ENCODE measurements at places on chromosomes 3 and 15. TPM values are rescaled to one million over a fixed set of nuclear protein-coding genes. Genes with fewer than 3 reads are reported as not detected.

TM6SF1 gene
- 11.2 TPM for total RNA-seq

ONECUT1 gene
- not detected for total RNA-seq

CIP2A gene
- 5.2 TPM for total RNA-seq

HESX1 gene
- 3.6 TPM for total RNA-seq

SYNPR gene
- not detected for total RNA-seq

FMN1 gene
- 21.8 TPM for total RNA-seq

ST3GAL6 gene
- total RNA-seq: 9.2 TPM

LRRIQ4 gene
- not detected for total RNA-seq

GRCh38 chr3:69388241-69388640 lies 2.4 kb upstream of the FRMD4B start:
- H3K36me3 ChIP-seq: no peaks in the 10 kb centered on the region
- no peaks in the 10 kb centered on the region for H3K4me1 ChIP-seq
- DNase-seq: no peak
- H3K27ac ChIP-seq: no peak overlapping the region

DNA sequence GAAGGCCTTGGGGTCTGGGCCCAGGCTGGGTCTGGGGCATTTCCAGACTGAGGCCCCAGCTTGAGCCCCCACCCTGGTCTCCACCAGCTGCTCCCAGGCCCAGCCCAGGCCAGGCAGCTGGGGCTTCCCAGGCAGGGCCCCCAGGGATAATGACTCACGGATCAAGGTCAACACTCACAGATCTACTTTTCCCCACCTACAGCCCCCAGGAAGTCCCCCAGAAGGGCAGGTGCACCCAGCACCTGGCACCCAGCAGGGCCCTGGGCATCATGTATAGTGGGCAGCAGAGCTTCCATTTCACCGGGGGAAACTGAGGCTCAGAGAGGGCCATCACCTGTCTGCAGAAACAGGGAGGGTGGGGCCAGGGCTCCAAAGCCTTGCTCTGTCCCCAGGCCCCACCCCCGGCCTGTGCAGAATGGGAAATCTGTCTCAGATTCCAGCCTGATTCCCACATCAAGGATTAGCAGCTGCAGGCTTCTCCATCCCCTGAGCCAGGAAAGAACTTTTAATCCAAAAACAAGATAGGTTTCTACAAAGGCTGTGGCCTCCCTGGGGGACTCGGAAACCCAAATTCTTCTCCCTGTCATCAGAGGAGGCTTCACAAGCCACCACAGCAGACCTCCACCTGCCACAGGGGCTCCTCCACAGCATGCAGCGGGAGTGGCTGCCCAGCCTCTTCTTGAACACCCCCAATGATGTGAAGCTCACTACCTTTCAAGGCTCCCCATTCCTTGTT lies 49.8 kb downstream of the IQSEC1 start:
- DNase-seq: no peak
- no peak overlapping the region for H3K27ac ChIP-seq
- H3K36me3 ChIP-seq: no peaks in the 10 kb centered on the region
- H3K4me3 ChIP-seq: no peak overlapping the region
- no peaks in the 10 kb centered on the region for H3K27me3 ChIP-seq

GRCh38 chr3:197189623-197190022 lies 108.8 kb downstream of the DLG1 start:
- H3K4me1 ChIP-seq: no peaks in the 10 kb centered on the region
- H3K27ac ChIP-seq: no peak overlapping the region
- no peaks in the 10 kb centered on the region for H3K27me3 ChIP-seq
- no peaks in the 10 kb centered on the region for H3K36me3 ChIP-seq

- H3K4me3 ChIP-seq: no peak overlapping the region
- DNase-seq: no peak
- H3K27ac ChIP-seq: no peak overlapping the region
Measured at GRCh38 chr3:185477316-185477715, 21.5 kb downstream of the TMEM41A start.

- H3K36me3 ChIP-seq: no peaks in the 10 kb centered on the region
- no peaks in the 10 kb centered on the region for H3K4me1 ChIP-seq
- DNase-seq: no peak
- no peaks in the 10 kb centered on the region for H3K27me3 ChIP-seq
- no peak overlapping the region for H3K27ac ChIP-seq
Measured at GRCh38 chr3:58484045-58484721, 7.7 kb upstream of the KCTD6 start.

DNA sequence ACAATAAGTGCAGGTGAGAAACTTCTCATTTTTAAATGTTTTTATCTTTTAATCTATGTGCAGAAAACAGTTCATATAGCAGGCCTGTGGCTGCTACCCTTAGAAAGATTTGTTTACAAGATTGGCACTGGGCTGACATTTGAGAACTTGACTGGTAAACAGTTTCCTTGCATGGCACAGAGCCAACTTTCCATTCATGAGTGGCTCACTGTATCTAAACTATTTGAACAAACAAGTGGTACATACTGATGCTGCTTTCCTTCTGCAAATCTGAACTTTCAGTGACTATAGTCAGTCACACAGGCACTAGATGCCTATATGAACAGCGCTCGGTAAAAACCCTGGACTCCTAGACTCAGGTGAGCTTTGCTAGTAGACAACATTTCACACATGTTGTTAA lies 6.3 kb upstream of the GTPBP8 start:
- peak overlapping the region; percentile 60 for H3K27ac ChIP-seq
- H3K4me1 ChIP-seq: peaks cover 8% of the 10 kb centered on the region
- no peaks in the 10 kb centered on the region for H3K27me3 ChIP-seq
- H3K4me3 ChIP-seq: no peak overlapping the region
- no peak for DNase-seq

DNA sequence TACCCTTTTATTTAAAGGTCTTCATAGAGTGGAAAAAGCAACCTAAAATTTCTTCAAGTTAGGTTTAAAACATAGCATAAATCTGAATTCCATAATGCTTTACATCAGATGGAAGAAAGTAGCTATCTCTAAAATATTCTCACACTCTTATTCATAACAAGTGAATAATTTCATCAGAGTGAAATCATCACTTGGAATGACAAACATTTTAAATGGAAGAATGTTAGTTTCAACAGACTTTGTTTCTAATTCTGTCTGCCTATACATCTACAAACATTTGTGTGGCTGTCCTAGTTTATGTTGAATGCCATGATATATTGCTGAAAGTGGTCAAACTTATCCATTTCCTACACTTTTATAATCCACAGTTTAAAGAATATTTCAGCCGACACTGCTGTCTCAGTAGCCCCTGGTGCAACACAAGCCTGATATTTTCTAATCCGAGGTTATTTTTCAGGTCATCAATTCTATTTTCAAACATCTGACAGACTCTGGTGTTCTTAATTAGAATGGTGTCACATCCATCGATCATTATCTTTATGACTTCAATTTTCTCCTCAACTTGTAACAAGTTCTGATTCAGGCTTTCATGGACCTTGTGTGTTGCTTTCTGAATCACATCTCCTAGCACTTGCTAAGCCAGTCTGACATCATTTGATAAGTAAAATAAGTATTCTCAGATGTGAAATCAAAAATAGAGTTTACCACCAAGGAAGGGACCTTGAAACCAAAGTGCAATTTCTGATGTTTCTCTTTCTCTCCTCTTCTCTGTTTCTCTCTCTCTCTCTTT lies 17.1 kb upstream of the CNTN3 start:
- no peaks in the 10 kb centered on the region for H3K27me3 ChIP-seq
- H3K4me3 ChIP-seq: no peak overlapping the region
- no peak for DNase-seq
- H3K4me1 ChIP-seq: no peaks in the 10 kb centered on the region
- no peak overlapping the region for H3K27ac ChIP-seq
- no peaks in the 10 kb centered on the region for H3K36me3 ChIP-seq

- no peaks in the 10 kb centered on the region for H3K36me3 ChIP-seq
- H3K27ac ChIP-seq: no peak overlapping the region
- H3K4me1 ChIP-seq: no peaks in the 10 kb centered on the region
- H3K4me3 ChIP-seq: no peak overlapping the region
Measured at GRCh38 chr15:63408524-63408923, 26.9 kb upstream of the CA12 start.

- no peak for DNase-seq
- no peaks in the 10 kb centered on the region for H3K4me1 ChIP-seq
- H3K27me3 ChIP-seq: no peaks in the 10 kb centered on the region
- H3K36me3 ChIP-seq: no peaks in the 10 kb centered on the region
- H3K27ac ChIP-seq: no peak overlapping the region
Measured at GRCh38 chr3:6750782-6751181, 110.1 kb upstream of the GRM7 start.

GRCh38 chr3:112643621-112644240 lies 2.8 kb upstream of the CCDC80 start:
- H3K27me3 ChIP-seq: no peaks in the 10 kb centered on the region
- H3K4me1 ChIP-seq: peaks cover 16% of the 10 kb centered on the region
- no peak for DNase-seq
- no peak overlapping the region for H3K4me3 ChIP-seq
- H3K27ac ChIP-seq: no peak overlapping the region

DNA sequence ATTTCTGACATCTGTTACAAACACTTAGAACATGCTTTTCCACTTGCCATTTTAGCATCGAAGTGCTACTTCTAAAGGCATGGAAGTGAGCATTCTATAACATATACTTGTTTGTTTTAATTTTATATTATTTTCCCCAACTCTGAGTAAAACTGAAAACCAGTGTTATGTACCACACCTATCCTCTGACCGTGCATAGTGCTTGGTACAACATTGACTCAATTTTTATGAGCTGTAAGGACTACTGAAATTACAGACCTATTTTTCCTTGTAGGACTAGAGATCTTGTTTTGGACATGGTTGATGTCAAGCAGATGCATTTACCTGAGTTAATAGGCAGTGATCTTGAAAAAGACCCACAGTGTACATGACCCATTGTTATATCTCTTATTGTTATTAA lies 51.5 kb upstream of the CCNB2 start:
- H3K36me3 ChIP-seq: no peaks in the 10 kb centered on the region
- no peak overlapping the region for H3K27ac ChIP-seq
- no peak for DNase-seq
- no peaks in the 10 kb centered on the region for H3K4me1 ChIP-seq
- no peak overlapping the region for H3K4me3 ChIP-seq
- no peaks in the 10 kb centered on the region for H3K27me3 ChIP-seq

DNA sequence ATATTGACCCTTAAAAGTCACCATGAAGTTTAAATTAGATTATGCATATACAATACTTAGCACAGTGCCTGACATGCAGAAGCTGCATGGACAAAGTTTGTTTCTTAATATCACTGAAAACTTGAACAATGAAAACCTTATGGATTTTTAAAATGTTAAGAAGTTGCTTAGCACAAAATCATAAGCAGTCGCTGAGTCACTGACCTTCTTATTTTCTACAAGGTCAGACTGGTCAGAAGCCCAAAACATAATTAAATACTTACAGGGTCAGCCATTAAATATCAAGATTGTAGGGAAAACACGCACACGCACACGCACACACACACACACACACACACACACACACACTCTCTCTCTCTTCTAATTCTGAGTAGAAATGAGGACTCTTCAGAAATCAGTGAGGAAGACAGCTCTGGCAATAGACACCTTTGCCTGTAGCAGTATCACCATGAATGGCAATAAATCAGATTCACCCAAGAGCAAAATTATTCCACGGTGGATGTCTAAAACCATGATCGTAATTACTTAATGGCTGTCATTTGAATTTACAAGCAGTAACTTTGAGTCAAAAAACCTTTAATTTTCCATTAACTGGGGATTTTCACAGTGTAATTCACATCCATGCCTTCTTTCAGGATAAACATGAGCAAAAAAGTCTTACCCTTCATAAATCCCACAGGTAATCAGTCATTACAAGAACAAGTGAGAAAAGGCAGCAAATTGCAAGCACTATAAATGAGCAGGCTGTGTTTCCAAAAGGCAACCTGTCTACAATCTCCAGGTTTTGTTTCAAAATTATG lies 147.5 kb downstream of the OSBPL10 start:
- H3K27ac ChIP-seq: no peak overlapping the region
- H3K27me3 ChIP-seq: no peaks in the 10 kb centered on the region

- H3K36me3 ChIP-seq: no peaks in the 10 kb centered on the region
- no peak overlapping the region for H3K4me3 ChIP-seq
- H3K27ac ChIP-seq: peak overlapping the region; percentile 55
- no peaks in the 10 kb centered on the region for H3K27me3 ChIP-seq
- H3K4me1 ChIP-seq: no peaks in the 10 kb centered on the region
Measured at GRCh38 chr3:181872887-181873286, 161.2 kb downstream of the SOX2 start.

DNA sequence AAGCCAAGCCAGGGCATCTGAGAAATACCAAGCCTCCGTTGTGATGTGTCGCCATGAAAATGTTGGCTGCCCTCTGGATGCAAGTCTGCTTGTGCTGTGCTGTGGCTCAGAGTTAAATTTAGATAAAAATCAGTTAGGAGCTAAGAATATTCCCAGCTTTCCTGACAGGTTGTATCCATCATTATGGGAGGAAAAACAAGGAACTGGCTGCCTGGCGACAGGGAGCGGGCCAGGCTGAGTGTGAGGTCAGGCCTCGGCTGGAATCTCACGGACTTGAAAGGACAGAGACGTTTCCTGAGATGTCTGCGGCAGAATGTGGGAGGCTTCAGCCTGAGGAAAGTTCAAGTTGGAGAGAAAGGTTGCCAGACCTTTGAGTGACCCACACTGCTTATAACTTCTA lies 213.8 kb downstream of the THSD4 start:
- H3K27ac ChIP-seq: no peak overlapping the region
- DNase-seq: no peak
- H3K4me3 ChIP-seq: no peak overlapping the region
- H3K27me3 ChIP-seq: no peaks in the 10 kb centered on the region

GRCh38 chr3:196168808-196169391 lies 42.3 kb downstream of the ZDHHC19 start:
- peaks cover 5% of the 10 kb centered on the region for H3K4me1 ChIP-seq
- H3K36me3 ChIP-seq: no peaks in the 10 kb centered on the region
- no peak for DNase-seq
- H3K27me3 ChIP-seq: no peaks in the 10 kb centered on the region
- no peak overlapping the region for H3K27ac ChIP-seq
- H3K4me3 ChIP-seq: no peak overlapping the region

- peaks cover 80% of the 10 kb centered on the region for H3K4me1 ChIP-seq
- peak overlapping the region; percentile 56 for H3K4me3 ChIP-seq
- DNase-seq: peak; percentile 75
- peak overlapping the region; percentile 76 for H3K27ac ChIP-seq
Measured at GRCh38 chr3:129602730-129603560, 3.5 kb downstream of the PLXND1 start.

DNA sequence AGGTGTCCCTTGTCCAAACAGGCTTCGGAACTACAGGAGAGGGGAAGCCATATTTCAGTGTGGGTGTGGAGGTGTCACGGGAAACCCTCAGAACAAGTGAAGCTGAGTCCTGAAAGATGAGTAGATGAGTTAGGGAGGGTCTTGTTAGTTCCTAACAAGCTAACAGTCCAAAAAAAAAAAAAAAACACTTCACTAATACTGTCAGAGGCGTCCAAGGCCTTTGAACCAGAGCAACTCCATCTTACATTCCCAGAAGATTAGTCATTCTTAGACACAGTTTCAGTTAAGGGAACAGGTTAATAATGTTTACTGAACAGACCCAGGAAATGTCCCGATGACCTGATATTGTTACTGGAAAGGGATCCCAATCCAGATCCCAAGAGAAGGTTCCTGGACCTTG lies 7.0 kb upstream of the ATP8B4 start:
- H3K4me3 ChIP-seq: no peak overlapping the region
- H3K4me1 ChIP-seq: no peaks in the 10 kb centered on the region
- no peak overlapping the region for H3K27ac ChIP-seq
- no peaks in the 10 kb centered on the region for H3K27me3 ChIP-seq
